Breast epithelium (tissue), 4 donors: ENCODE measurements at places on chromosomes 12 and 14.

DNA sequence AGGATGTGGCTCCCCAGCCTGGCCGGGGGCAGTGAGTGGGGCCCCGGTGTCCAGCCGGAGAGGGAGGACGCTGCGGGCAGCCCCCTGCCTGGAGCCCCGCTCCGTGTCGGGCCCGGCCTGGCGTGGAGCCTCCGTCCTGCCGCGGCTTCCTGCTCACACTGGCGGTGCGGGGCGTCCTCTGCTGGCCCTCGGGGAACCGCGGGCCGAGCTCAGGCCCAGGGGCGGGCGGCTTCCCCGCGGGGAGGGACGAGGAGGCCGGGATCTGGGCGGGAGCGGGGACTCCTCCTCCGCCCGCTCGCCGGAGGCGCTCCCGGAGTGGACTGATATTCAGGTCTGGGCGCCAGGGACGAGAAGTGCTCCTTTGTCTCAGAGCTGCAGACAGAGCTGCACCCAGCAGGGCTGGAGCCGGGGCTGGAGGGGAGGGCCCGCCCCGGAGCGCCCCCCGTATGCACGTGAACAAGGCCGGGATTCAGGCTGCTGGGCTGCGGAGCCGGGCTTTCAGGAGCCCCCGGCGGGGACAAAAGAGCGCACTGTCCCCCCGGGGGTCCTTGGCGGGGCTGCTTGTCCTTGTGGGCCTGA lies 2.2 kb downstream of the MMP17 start:
- peak; percentile 50 for DNase-seq

DNA sequence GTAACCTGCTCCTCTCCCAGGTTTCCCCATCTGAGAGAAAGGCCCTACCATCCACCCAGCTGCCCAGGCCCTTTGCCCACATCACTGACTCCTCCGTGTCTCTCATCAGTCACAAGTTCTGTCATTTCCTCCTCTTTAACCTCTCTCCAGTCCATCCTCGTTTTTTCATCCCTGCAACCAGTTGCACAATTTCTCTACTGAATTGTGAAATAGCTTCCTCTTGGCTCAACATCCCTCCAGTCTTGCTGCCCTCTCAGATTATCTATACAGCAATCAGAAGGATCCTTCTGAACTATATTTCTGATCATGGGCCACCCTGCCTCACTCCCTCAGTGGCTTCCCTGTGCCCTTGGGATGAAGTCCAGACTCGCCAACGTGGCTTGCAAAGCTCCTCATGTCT lies 6.8 kb downstream of the FAM161B start:
- DNase-seq = no peak

DNA sequence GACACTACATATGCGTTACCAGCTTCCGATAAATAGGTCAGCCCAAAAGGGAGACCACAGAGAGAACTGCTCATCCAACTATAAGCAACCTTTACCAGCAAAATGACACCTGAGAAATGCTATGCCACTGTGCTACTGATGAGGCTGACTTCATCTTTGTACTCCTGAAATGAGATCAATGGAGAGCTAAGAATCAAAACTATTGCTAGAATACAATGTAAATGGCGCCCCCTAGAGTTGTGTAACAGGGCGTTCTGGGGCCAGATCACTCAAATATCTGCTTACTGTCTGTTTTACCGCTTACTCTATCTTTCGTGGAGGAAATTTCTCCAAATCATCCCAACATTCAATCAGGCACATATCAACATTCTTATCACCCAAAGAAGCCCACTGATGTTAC lies 4.6 kb downstream of the ZNF384 start:
- DNase-seq = no peak

DNA sequence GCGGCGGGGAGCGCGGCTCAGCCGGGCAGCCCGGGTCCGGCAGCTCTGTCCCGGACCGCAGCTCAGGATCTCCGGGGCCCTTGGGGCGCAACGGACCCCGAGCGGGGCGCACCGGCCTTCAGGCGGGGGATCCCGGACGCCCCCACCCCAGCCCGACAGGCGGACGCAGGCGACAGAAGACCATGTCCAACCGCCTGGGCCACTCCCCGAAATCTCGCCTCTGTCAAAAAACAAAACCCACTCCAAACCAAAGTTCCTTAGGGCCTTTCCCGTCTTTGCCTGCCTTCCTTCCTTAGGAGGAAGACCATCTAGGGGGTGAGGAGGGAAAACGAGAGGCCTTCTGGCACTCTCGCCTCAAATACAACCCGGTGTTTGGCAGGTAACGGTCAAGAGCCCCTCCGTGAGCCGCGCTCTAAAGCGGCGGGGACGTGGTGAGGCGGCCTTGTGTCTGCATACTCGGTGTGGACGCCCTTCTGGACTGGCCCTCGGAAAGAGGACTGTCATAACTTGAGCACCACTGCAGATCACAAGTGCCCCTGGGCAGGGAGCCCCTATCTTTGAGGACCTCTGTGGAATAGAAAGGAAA lies 604 bp downstream of the HCFC2 start:
- DNase-seq = no peak

DNA sequence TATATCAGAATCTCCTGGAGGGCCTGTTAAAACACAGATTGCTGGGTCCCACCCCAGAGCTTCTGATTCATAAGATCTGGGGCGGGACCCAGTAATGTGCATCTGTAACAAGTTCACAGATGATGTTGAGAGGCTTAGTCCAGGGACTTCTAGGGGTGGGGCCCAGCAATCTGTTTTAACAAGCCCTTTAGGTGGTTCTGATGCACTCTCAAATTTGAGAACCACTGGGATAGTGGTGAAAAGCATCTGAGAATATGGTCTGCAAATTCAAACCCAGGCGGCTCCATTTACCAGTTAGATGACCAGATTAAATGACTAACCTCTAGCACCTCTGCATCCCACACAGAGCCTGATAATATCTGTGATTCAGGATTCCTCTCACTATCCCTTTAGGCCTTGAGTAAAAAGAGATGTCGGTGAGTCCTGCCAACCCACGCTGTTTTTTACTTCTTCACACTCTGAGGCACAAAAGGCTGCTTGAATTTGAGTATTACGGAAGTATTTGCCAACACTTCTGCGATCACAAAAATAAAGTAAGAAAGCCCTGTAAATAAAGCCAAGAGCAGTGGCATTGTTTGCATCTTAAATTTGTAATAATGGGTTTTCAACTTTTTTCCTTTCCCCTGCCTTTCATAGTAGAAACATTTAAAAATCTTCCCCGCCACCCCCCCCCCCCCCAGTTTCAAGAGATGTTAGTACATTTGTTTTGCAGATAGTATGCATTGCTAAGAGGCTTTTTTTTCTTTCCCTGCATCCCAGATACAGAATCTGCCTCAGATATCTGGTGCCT lies 1.8 kb upstream of the FRS2 start:
- DNase-seq = no peak
